ENCODE measurements at places on chromosomes 7 and 10. TPM values are rescaled to one million over a fixed set of nuclear protein-coding genes. Genes with fewer than 3 reads are reported as not detected.

Gene SLC12A9
- 42.3 TPM for total RNA-seq

Gene GSTO2
- total RNA-seq, result 12.0 TPM

DNA sequence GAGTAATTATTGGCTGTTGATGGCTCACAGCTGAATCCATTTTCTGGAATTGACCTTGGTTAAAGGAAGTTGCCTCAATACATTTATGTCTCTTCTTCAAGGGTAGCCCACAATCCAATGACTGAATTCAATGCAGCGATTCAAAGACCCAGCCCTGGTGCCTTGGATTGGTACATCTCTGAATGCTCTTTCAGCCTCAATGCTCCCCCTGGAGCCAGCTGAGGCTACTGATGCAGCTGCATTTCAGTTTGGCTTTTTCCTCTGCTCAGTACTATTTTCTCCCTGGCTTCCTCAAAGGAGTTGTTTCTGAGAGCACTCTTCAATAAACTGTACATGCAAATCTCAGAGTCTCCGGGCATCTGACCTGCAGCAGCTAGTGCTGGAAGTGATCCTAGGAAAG lies 633 bp upstream of the EBLN1 start:
- DNase-seq, result peak; percentile 38

DNA sequence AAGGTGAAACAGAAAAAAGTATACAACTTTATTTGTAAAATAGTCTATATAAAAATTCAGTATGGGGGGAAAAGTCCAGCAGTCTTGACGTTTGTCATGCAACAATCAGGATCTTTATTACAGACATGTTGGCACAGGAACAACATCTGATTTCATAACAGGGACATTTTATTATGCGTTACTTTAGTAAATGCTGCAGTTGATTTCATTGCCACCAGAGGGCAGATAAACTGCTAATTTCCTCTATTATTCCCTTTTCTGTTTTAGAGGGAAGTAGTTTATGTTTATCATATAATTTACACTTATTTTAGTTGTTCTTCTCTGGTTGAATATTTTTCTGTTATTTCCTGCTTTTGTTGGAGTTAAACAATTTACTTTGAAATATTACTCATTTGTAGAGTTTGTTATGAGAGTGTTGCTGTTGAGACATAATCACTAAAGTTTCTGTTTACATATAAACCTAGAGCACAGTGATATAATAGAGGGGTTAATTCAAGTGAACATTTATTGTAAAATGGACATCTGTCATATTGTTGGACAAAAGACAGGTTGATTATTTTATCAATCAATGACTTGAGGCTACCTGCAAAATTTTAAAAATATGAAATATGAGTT lies 3.3 kb downstream of the PLXDC2 start:
- no peak for DNase-seq

Gene NME8
- total RNA-seq, result not detected

DNA sequence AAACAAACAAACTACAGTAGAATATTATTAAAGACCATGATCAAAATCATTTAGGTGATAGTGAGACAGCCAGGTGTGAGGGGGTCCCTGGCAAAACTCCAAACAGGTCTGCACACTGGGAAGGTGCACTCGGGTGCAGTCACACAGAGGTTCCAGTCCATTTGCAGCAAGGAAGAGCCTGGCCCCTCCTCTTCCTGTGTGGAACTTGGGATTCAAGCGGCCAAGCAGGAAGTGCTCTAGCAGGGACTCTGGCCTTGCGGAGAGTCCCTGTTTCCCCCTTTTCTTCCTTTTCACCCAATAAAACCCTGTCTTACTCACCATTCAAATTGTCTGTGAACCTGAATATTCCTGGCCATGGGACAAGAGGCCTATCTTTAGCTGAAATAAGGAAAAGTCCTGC lies 181.8 kb downstream of the LRRTM3 start:
- DNase-seq, result peak; percentile 35

- DNase-seq, result peak; percentile 84
Observed at GRCh38 chr7:107742678-107743566, 1.0 kb upstream of the CBLL1 start.

- DNase-seq, result no peak
Observed at GRCh38 chr7:10122551-10123100, 851.0 kb upstream of the PHF14 start.

Gene VPS41
- 50.4 TPM for total RNA-seq

Gene GRM8
- 1.2 TPM for total RNA-seq

GRCh38 chr10:59000162-59000825 lies 176.1 kb upstream of the PHYHIPL start:
- no peak for DNase-seq

DNA sequence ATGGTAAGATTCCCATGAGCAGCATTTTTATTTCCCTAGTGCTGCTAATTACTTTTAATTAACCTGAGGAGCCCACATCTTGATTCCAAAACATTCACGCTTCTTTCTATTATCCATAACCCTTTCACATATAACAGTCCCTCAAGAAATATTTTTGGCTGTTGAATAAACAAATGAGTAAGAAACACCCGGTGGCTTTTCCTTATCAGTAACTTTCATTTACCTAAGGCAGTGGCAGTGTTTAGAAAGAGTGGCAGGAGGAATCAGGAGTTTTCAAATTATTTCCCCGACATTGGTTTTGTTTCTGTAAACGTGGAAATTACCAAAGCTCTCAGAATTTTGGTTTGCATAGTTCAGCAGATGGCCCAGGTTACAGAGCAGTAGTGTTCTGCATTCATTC lies 1015.6 kb upstream of the LRRTM3 start:
- DNase-seq, result no peak

DNA sequence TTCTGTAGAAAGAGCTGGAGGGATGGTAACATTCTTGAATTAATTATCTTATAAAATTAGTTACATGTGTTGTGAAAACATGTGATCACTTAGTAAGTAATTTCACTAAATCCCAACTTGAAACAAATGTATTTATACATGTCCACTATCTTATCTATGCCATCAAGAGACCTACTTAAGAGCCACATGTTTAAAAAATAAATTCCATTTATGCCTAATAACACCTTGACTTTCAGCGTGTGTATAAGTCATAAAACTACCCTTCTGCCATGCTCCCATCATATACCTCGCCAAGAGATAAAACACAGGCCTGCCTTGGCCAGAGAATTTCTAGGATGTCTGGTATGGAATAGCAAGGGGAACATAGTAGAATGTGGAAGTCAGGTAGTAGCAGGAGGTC lies 37.3 kb downstream of the LIPJ start:
- no peak for DNase-seq

DNA sequence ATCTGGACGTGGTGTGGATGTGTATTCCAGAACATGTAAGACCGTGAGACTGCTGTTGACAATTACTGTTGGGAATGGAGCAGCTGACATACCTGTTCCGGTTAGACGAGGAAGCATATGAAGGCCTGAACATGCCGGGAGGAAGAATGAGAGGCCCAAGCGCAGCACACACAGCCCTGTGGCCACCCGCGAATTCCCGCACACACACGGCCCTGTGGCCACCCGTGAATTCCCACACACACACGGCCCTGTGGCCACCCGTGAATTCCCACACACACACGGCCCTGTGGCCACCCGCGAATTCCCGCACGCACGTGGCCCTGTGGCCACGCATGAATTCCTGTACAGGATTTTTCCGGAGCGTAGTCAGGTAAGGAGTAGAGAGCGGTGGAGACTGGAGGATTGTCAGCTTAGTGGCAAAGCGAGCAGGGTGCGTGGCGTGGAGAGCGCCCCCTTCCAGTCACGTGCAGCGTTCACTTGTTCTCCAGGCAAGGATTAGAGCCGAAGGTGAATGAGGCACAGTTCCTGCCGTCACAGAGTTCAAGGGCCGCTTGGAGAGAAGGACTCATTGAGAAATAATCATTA lies 9.5 kb upstream of the SUN1 start:
- DNase-seq, result peak; percentile 68

DNA sequence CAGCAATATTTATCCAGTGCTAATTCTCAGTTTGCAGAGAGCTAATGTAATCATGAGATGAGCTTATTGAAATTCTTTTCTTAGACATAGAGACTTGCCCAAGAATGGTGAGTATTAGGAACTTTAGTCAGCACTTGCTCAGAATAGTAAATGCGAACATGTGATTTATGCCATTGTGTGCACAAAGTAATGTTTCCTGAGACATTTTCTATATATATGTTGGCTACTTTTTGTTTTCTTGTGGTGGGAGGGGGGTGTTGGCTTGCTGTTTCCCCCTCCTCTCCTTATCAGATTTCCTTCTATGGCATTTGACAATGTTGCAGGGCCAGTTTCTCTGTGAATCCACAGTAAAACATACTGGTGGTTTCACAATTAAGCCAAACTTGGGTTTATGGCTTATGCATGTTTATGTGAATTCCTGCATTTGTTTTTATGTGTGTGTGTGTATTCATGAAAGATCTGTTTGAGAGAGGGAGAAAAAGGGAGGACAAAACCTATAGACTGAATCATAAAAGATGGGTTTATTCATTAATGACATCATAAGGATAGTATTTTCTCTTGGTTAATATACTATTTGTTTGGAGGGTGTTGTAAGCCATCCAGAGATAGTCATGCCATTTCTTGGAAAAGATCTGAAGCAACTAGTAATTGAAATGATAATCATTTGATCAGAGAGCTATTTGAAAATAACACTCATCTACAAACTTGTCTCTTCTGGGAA lies 36.3 kb downstream of the ARID5B start:
- DNase-seq, result no peak

GRCh38 chr7:81616951-81617350 lies 152.9 kb downstream of the HGF start:
- no peak for DNase-seq

Gene IRF5
- total RNA-seq, result 0.74 TPM

DNA sequence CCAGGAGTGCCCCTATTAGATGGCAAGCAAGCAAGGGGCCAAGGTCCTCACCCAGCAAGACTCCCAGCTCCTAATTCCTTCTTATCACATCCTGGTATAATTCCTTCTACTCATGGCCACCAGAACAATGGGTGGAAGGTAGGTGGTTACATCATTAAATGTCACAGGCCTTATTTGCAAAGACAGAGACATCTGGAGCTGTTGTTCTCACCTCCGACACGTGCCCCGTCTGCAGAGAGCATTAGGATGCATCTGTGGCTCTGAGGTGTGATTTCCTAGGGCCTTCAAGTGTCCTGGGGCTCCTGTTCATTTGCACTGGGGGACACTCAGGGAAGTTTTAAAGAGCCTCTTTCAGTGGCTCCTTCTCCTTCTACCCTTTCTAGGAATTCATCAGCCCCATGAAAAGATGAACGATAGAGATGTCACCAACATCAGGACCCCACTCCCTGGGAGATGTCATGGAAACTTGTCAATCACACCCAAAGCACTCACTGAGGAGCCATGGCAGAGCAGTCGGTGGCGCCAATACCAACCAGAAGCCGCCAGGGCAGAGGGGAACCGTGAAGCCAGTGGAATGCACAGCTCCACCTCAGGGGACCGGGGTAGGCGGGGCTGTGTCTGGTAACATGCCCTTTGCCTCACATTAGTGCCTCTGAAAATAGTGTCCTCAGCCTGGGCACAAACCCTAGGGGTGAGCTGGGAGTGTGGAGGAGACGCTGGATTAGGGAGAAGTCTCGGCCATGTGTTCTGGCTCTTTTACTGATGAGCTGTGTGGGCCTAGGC lies 2.9 kb upstream of the ATP6V0E2 start:
- DNase-seq, result peak; percentile 26

Gene ITIH5
- total RNA-seq, result 1.1 TPM

Gene AEBP1
- 49.1 TPM for total RNA-seq

DNA sequence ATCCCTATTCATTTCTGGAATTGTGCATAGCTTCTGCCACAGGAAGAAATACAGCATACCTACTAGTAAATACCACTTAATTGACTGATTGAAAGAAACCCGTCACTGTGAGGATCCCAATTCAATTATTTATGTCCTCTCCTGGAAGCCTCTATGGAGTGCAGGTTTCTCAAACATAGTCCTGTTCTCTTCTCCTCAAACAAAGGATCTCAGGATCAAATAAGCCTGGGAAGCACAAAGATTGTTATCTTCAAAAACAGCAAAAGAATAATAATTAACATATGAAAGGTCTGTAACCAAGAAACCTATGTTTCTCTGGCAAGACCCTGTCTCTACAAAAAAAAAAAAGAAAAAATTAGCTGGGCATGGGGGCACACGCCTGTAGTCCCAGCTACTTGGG lies 127.3 kb downstream of the KCNMA1 start:
- no peak for DNase-seq

All from H9 (cell line).